ENCODE measurements at places on chromosomes 7 and 10. TPM values are rescaled to one million over a fixed set of nuclear protein-coding genes. Genes with fewer than 3 reads are reported as not detected.

DNA sequence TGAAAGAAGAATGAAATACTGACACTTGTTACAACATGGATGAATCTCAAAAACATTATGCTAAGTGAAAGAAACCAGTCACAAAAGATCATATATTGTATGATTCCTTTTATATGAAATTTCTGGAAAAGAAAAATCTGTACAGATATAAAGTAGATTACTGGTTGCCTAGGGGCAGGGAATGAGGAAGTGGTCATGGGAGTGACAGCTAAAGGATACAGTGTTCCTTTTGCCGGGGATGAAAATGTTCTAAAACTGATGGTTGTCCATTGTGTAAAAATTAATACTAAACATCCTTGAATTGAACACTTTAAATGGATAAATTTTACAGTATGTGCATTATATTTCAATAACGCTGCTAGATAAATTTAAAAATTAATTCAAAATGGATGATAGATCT lies 25.1 kb downstream of the ALOX5 start:
- DNase-seq: no peak

- no peak for DNase-seq
These were observed 187.4 kb upstream of the AGR3 start for GRCh38 chr7:17069146-17069545.

GRCh38 chr7:136911344-136911743 lies 42.9 kb downstream of the CHRM2 start:
- no peak for DNase-seq

DNA sequence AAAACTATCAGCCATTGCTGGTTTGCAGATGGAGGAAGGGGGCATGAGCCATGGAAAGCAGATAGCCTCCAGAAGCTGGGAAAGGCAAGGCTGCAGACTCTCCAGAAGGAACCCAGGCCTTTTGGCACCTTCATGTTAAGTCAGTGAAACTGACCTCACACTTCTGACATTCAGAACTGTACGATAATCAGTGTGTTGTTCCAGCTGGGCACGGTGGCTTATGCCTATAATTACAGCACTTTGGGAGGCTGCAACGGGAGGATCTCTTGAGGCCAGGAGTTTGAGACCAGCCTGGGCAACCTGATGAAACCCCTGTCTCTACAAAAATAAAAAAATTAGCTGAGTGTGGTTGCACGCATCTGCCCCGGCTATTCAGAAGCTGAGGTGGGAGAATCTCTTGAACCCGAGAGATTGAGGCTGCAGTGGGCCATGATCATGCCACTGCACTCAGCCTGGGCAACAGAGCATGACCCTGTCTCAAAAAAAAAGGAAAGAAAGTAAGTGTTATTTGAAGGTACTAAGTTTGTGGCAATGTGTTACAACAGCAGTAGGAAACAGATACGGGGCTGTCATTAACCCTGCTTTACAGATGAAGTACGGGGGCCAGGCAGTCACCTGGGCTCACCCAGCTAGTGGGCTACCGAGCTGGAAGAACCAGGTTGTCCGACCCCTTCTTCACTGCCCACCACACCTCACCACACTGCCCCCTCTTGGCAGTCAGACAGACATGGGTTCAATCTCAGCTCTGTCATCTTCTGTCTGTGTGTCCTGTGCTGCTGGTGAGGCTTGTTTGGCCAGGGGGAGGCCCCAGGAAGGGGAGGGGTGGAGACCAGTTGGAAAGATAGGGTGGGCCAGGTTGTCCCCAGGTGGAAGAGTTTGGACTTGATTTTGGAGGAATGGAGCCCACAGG lies 18.3 kb downstream of the CHST3 start:
- no peak for DNase-seq

DNA sequence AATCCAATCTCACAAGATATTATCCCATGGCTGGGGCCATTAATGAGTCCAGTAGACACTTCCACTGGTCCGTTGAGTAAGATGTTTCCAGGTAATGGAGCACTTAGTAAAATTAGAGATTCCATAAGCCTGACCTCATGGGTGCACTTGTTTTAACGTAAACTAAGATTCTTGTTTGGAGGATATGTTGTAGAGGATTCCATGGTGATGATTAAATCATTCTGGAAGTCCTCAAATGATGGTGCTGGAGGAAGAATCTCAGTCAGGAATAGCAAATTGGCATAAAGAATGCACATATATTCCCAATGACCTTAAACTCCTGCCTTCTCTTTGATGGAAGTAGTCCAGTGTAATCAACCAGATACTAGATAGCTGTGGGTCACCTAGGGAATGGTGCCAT lies 161.9 kb upstream of the PCLO start:
- no peak for DNase-seq

Gene LDB3
- total RNA-seq: not detected

Gene RPEL1
- 0.20 TPM for total RNA-seq

Gene CPEB3
- 0.87 TPM for total RNA-seq

Gene CALY
- total RNA-seq: not detected

Gene BMPER
- total RNA-seq: 0.44 TPM

Gene SPDYE9
- not detected for total RNA-seq

Gene NPSR1
- not detected for total RNA-seq

Gene AVPI1
- 5.0 TPM for total RNA-seq

Gene C10orf95
- 0.22 TPM for total RNA-seq

Gene PNLIPRP1
- total RNA-seq: not detected
